AG04450 (cell line): ENCODE measurements at places on chromosomes 1 and 21. TPM values are rescaled to one million over a fixed set of nuclear protein-coding genes. Genes with fewer than 3 reads are reported as not detected.

DNA sequence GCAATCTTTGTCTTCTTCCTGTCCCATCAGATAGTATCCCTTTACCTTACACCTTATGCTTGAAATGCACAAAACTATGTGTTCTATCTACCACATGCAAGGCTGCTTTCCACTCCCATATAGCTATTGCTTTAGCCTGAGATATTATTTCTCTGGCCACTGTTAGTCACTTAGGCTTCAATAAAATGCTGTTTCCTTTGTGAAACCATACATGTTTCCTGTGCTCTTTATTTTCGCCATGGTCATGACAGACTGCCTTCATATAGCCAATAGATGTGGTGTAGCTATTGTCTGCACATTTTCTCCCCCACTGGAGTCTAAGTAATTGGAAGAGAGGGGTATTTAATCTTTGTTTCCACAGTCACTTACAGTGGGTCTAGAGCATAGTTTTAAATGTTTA lies 108.4 kb downstream of the GREM2 start:
- no peak for DNase-seq

- peak; percentile 11 for DNase-seq
Observed at GRCh38 chr1:107135463-107135862, 5.4 kb upstream of the NTNG1 start.

- no peak for DNase-seq
Observed at GRCh38 chr1:154478639-154479038, 23.4 kb upstream of the TDRD10 start.

DNA sequence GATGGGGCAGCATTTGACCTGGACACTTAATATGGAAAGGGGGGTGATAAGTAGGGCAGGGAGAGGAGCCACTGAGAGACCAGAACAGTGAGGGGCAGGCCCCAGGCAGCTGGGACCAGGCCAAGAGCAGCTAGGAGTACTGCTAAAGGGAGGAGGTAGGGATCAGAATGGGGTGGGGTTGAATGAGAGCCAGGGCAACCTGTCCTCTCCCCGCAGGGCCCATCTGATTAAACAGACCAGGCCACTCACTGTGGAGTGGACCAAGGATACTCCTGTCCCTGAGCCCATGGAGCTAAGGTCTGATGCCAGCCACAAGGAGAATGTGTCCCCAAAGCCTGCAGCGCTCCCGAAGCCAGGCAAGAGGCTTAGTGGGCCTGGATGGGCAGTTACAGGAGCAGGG lies 2.1 kb downstream of the C1orf167 start:
- DNase-seq, result no peak

DNA sequence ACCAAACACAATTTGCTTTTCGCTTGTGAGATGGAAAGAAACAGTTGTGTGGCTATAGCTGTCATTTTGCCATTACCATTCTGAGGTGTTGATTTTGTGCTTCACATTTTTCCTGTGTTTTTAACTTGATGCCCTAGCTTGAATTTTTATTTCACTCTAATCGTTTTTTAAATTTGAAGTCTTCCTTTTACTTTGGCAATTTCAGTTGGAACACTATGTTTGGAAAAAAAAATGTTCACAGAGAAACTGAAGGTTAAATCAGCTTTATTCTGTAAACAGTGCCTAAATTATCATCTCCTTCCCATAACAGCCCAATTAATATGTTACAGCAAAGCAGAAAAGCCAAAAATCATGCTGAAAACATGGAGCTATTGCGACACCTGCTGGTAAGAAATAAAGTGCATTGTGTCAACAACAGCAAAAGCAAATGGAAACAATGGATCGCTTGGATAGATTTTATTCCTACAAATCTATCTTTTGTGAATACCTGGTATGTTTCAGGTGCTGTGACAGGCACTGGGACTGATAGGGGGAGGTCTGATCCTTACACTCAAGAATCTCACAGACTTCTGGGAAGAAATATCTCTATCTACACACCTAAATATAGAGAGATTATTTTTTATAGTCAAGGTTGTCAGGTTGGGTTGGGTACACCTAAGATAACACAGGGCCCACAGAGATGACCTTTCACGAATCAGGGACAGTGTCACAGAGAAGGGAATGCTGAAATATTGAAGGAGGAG lies 16.2 kb upstream of the ERICH3 start:
- peak; percentile 24 for DNase-seq

DNA sequence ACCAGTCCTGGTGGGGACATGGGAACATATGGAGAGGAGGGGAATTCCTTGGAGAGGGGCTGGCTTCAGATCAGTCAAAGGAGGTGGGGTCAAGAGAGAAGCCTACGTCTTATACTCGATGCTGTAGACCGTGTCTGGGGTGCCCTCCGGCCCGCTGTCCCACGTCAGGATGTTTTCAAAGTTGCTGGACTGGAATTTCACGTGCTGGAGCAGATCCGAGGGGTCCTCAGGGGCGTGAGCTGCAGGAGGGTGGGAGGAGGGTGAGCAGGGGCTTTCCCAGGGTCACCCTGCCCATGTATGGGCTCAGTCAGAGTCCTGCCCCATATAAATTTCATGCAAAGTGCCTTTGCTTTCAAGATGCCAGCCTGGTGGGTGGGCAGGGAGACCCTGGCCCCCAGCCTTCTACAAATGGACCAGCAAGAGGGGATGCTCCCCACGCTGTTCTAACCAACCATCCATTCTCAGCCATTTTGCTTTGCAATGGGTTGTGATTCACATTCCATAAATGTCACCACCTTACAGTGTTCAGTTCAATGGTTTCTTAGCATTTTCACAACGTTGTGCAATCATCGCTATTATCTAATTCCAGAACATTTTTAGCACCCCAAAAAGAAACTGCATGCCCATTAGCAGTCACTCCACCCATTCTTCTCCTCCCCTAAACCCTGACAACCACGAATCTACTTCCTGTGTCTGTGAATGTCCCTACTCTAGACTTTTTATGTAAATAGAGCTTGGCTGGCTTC lies 4.3 kb downstream of the IL22RA1 start:
- no peak for DNase-seq

GRCh38 chr1:218815076-218815475 lies 358.6 kb upstream of the LYPLAL1 start:
- no peak for DNase-seq

DNA sequence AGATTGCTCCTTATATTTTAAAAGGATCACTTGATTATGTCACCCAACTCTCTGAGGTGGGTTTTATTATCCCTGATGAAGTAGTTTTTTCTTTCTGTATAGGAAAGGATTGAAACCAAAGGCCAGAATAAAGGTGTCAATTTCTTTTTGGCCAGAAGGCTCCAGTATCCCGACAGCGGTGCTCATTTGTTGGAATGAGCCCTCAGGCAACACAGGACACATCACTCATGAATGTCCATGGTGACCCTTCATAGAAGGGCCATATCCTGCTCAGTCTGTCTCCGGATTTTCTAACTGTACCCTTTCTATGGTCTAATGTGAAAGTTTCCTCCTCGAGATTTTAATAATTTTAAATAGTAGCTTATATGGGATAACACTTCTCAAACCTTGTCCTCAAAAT lies 171.3 kb upstream of the USP24 start:
- DNase-seq, result no peak

- no peak for DNase-seq
Observed at GRCh38 chr1:217983051-217983375, 302.1 kb upstream of the RRP15 start.

DNA sequence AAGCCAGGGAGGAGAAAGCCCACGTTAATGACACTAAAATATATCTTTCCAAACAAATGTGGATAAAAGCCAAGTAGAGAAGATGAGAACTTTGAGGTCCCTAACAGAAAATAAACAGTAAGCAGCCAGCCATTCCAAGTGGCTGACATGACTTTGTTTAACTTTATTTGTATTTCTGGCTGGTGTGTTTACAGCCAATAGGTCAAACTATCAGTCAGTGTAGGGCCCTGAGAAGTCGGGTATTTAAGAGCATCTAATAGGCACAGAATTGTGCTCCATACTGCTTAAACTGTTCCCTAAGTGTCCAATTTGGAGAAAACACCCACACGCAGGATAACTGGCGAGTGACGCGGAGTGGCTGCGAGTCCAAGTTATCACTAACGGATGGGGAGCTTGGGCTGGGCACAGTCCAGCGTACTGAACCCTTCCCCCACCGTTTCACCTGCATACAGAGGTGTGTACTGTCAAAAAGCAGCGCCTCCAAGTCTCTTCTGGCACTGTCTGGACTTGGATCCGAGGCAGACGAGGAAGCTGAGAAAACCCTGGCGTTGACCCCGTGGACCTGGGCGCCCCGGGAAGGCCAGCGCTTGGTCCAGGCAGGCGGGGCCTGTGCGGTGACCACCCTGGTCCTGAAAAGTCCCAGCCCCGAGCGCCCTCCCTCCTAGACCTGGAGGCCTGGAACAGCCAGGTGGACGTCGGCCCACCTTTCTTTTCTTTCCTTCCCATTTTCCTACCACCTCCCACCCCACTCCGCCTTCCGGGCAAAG lies 662 bp upstream of the LGALS8 start:
- DNase-seq, result no peak

DNA sequence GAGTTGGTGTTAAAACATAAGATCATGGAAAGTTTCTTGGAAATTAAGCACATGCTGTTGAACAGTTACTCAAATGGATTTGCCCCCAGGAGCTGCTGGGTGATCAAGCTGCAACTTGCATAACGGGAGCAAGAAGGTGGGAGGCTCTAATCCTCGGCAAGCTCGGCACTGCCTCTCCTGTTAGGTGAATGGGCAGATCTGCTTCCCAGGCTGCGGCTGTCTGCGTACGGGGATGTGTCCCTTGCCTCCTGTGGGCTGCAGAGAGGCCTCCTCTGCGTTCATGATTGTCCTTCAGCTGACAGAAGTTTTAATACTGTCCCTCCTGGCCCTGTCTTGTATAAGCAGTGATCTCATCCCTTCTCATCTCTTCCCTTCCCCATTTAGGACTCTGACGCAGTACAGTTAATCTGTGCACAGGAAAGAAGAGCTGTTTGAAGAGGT lies 36.7 kb downstream of the ATP1A1 start:
- no peak for DNase-seq

- no peak for DNase-seq
Observed at GRCh38 chr1:156523801-156524480, 23.4 kb upstream of the MEF2D start.

GRCh38 chr1:235075777-235076308 lies 52.8 kb downstream of the TOMM20 start:
- DNase-seq, result no peak

DNA sequence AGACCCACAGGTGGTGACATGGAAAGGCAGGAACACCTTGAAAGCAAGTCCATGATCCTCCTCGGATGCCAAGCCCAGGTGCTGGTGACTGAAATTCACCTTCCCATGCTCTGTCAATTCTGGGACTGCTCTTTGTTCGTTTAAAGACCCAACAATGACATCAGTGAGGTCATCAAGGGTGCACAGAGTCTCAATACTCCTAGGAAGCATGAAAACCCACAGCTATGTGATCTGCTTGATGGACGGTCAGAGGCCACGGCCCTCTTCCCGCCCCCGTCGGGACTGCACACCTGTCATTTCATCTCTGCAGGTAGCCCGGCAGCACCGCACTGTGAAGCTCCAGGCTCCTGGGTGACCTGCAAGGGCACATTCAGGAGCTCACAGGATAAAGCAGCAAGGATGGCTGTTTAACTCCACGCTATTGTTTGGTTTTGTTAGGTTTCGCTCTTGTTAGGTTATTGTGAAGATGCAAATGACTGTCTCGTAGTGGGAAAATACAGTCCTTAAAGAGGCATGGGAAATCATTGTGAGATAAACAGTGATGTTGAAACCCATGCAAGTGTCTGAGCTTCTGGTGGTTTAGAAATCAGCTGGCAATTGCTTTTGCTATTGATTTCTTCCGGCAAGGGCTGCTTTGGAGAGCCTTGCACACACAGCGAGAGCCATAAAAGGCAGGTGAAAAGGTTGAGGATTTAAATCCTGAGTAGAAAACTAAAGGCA lies 124.8 kb upstream of the AJAP1 start:
- DNase-seq, result no peak

DNA sequence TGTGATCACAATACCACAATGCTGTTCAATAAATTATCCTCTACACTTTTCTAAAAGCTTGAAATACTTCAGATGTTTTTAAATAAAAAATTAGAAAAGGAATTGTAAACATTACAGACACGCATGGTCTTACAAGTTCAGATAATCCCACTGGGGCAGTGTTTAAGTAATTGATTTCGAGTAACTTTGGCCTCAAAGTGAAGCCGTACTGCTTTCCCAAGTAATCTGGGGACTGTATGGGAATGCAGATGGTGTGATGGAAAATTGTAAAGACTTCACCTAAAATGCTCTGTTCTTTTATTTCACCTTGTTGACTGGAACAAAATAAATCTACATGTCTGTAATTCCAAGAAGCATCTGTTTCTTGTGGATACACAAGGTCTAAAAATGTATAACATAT lies 401.7 kb upstream of the LYPLAL1 start:
- no peak for DNase-seq

- no peak for DNase-seq
Observed at GRCh38 chr1:115832651-115833050, 8.3 kb downstream of the NHLH2 start.

DNA sequence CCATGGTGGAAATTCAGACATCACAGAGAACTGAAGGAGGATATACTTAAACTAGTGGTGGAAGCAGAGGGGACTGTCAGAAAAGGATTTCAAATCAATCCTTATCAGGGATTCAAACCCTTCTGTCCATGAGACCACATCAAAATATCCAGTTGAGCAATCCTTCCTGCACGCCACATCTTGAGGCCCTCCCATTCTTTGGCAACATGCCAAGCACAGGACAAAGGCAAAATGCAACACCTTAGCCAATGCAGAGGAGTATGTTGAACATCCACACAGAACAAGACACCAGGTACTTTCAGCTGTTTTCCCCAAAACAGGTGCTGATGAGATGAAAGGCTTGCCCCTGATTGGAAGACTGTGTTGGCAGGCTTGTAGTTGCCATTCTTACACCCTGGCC lies 81.8 kb upstream of the PLXNA2 start:
- DNase-seq, result no peak

DNA sequence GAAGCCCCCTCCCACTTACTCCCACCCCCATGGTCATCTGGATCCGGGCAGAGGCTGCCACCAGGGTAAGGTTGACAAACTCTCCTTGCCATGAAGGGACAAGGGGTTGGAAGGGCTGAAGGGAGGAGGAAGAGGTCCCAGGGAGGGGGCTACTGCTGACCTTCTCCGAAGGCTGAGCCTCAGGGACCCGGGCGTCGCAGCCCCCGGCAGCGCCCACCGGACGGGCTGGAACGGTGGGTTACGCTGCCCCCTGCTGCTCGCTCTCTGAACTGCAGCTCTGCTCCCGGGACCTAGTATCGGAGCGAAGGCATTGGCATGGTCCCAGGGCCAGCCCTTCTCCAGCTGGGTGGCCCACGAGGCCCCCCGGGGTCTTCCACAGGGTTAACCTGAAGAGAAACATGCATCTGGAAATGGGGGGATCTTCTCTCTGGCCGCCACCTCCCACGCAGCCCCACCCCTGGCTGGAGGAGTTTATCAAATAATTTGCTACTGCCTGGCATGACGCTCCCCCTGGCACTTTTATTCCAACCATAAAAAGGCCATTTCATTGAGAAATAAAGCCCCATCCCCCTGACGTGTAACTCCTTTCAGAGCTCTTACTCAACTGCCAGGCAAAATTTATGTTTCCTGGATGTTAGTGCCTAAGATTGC lies 70.4 kb upstream of the TARDBP start:
- DNase-seq, result no peak

GRCh38 chr1:226967665-226968064 lies 27.6 kb downstream of the COQ8A start:
- DNase-seq, result peak; percentile 15

Gene KIAA0040
- polyA plus RNA-seq, result not detected in 2 replicates

Gene AGRN
- polyA plus RNA-seq, result 28.3 and 37.4 TPM in 2 replicates

Gene ACTN2
- not detected in 2 replicates for polyA plus RNA-seq

Gene NHLH1
- polyA plus RNA-seq, result 0.19 and 0.35 TPM in 2 replicates

Gene LCE3D
- polyA plus RNA-seq, result not detected in 2 replicates

Gene LAMC2
- 1.5 and 1.6 TPM in 2 replicates for polyA plus RNA-seq

Gene CDA
- polyA plus RNA-seq, result 2.8 and 4.2 TPM in 2 replicates
